ENCODE measurements at places on chromosomes 7 and 10.

DNA sequence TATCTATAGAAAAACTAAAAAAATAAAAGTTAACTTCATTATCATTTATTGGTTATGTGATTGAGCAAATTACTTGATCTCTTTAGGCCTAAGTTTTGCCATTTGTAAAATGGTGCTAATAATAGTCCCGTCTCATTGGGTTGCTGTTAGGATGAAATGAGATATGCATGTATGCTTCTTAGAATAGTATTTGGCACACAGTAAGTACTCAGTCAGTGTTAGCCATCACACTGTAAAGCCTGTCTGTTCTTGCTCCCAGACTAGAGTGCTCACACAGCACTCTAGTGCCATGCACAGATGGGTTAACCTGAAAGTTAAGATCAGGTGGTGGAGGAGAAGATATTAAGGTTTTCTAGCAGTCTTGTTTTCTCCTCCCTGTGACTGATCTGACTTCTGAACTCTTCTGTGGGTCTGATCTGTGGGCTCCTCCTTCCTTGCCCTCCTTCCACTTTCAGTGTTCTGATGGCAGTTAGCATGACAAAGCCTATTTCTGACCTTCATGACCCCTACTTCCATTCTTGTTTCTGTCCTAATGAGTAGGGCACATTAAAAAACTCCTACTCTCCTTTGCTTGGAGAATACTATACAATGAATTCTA lies 167.5 kb downstream of the RNLS start:
- no peak for DNase-seq

DNA sequence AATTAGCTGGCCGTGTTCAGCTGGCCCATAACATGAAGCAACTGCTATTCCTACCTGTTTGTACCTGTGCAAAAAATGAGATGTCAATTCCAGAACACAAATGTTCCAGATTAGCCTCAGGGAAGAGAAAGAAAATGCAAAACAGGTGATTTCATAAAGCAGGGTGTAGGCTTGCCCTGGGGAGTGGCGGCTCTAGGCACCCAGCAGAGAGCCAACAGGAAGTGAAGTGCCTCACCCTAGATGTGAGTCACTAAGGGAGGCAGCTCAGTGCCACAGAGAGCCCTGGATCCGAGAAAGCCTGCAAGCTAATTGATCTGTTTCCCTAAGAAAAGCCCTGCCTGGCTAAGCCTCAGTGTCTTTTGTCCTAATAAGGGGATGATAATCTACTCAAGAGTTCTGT lies 240.0 kb downstream of the ARHGAP21 start:
- no peak for DNase-seq

DNA sequence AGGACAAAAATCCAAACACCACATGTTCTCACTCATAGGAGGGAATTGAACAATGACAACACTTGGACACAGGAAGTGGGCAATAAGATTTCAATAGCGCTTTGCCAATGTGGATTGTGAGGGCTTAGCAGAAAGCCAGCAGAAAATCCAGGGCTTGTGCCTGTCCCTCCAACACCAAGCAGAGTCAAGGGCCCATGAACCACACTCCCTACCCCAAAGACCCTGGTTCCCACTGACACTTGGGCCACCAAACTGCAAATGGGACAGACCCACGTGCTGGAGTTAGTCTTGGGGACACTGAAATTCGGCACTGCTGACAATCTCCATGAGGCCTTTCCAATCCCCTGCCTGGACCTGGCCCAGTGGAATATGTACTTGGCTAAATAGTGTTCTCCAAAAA lies 67.0 kb downstream of the GRID1 start:
- no peak for DNase-seq

- no peak for DNase-seq
These were observed 26.0 kb upstream of the ITGA8 start for GRCh38 chr10:15745751-15746150.

DNA sequence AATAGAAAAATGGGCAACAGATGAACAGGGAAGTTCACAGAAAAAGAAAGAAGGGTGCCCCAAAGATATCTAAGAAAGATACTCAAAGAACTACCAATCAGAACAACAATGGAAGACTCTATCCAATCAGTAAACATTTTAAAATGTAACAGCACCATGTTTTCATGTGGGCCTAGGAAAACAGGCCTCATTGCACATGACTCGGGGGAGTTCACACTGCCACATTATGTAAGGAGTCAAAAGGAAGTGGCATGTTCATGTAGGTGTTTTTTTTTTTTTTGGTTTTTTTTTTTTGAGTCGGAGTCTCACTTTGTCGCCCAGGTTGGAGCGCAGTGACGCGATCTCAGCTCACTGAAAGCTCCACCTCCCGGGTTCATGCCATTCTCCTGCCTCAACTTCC lies 132.2 kb downstream of the USP6NL start:
- DNase-seq, result no peak

DNA sequence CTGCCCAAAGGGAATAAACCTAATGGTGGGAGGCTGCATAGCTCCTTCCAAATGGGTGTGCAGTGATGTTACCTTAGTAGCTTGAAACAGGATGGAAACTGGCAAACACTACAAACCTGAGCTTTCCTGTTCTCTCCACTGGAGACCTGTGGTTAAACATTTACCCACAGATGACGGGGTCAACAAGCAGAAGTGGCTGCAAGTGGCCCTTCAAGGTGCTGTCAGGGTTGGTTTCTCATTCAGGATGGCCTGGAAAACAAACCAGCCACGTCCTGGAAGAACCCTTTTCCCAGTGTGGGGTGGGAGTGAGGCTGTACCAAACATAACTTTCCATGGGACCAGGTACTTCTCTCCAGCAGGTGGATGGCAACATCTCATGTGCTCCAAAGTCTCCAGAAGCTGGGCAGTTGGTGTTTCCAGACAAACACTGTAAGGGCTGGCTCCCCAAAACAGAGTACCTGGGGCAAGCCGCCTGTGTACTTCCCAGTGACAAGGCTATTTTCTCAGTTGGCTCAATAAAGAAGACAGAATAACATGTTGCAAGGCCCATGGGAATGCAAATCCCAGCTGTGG lies 67.5 kb downstream of the DNAJB9 start:
- no peak for DNase-seq

GRCh38 chr10:31625566-31625965 lies 303.1 kb downstream of the ARHGAP12 start:
- no peak for DNase-seq

GRCh38 chr10:34670081-34670480 lies 145.0 kb downstream of the PARD3 start:
- no peak for DNase-seq

GRCh38 chr7:94401428-94401814 lies 6.7 kb downstream of the COL1A2 start:
- DNase-seq, result no peak

DNA sequence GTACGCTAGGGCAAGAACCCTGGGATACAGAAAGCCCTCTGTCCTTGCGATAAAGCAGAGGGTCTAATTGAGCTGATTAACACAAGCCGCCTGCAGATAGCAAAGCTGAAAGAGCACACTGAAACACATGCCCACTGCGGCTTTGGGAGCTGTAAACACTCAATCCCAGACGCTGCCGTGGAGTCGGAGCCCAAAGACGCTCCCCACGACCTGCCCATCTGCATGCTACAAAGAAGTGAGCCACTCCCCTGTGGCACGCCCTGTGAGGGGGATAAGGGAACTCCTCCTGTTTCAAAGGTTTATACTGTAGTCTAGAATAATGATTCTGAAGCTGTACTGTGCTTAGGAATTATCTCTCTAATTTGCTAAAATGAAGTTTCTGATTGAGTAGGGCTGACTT lies 985.6 kb upstream of the GHITM start:
- no peak for DNase-seq

GRCh38 chr10:74194545-74194944 lies 43.5 kb downstream of the ADK start:
- DNase-seq, result no peak

DNA sequence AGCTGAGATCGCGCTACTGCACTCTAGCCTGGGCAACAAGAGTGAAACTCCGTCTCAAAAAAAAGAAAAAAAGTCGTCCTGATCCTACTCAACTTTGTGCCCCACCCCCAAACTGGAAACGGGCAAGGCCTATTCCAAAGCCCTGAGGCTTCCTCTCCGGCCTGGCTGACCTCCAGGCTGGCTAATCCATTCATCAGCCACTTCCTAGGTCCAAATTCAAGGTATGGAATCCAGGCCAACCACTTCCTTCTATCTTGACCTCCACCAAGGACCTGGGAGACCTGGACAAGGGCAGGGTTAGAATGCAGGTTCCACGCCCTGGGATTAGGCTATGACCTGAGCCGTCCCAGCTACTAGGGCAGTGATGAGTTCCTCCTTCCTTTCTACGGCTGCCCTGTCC lies 20.4 kb upstream of the EIF4H start:
- DNase-seq, result no peak

- no peak for DNase-seq
These were observed 371.6 kb downstream of the RPS24 start for GRCh38 chr10:78405231-78405630.

DNA sequence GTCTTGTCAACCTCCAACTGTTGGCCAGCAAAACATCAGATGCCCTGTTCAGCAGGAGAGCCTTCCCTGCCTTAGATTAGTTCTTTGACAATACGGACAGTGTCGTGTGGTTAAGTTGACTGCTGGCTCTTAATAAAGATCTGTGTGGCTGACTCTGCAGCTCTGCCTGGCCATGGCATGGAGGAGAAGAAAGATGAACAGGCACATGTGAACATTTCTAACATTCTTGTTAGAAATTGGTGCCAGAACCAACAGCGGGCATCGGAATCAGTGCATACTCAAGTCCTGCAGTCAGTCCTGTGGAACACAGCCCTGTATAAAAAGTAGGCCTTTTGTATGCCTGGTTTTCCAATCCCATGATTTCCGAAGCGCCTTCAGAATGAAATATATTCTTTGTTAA lies 455.6 kb downstream of the POM121L12 start:
- DNase-seq, result no peak

DNA sequence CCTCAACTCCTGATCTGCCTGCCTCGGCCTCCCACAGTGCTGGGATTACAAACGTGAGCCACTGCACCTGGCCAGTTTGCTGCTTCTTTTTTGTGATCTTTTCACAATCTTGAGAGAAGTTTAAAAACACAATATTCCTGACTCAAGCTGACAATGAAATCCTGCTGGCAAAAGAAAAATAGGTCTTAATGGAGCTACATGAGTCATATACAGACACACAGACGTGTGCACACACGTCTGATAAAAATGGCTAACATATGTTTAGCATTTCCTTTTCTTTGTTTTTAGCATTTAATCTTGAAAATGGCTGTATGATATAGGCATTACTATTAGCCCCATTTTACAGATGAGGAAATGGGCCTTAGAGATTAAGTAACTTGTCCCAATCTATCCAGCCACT lies 29.4 kb upstream of the RAB18 start:
- no peak for DNase-seq

- DNase-seq, result no peak
These were observed 213.4 kb upstream of the CDC14C start for GRCh38 chr7:48710995-48711394.

- DNase-seq, result no peak
These were observed 8.8 kb downstream of the CRPPA start for GRCh38 chr7:16412274-16413254.

- no peak for DNase-seq
These were observed 93.8 kb downstream of the PTPRE start for GRCh38 chr10:128000471-128001362.

GRCh38 chr10:122178655-122179054 lies 92.4 kb upstream of the BTBD16 start:
- DNase-seq, result no peak

DNA sequence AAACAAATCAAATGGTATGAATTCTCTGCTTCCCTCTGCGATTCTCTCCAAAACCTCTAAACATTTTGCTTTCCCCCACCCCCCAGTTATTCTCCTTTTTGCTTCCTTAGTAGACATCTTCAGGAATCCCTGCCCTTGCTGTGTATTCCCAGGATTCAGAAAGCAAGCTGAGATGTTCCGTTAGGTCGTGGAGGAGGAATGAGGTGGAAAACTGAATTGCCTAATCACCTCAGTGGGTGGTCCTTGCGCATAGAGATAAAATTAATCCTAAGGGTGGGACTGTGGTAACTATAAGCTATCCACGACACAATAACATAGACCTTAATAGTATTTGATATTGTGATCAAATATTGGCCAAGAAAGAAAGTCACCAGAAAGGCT lies 49.1 kb upstream of the SEMA3C start:
- DNase-seq, result no peak

DNA sequence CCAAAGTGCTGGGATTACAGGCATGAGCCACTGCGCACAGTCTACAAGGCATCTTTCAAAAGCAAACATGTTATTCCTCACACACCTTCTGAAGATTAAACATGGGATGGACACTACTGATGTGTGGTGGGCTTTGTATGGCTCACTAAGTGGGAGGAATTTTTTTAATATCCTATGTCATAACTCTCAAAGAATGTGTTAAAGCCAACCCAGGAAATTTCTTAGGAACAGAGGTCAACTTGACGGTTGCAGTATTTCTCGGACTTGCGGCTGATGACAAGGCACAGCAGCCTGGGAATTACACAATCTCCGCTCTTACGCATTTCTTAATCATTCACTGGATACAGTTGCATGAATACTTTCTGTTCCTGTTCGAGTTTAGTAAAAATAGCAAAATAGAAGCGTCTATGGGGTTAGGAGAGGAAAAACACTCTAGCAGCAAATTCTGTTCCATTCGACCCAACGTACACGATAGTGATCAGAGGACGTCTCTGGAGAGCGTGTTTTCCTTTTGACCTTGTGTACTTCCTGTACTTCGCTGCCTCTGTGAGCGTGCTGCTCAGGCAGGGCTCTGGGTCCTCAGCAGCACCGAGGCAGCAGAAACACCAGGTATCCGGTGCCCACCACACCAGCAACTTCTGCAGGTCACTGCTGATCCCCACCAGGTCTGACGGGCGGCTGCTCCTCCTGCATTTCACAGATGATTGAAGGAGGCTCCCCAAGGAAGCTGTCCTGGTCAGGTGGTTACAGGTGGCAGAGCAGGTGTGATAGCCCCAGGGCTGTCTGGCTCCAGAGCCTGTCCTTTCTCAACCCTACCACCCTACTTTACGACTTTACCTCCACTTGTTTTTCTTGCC lies 26.4 kb upstream of the SRGN start:
- DNase-seq, result no peak

DNA sequence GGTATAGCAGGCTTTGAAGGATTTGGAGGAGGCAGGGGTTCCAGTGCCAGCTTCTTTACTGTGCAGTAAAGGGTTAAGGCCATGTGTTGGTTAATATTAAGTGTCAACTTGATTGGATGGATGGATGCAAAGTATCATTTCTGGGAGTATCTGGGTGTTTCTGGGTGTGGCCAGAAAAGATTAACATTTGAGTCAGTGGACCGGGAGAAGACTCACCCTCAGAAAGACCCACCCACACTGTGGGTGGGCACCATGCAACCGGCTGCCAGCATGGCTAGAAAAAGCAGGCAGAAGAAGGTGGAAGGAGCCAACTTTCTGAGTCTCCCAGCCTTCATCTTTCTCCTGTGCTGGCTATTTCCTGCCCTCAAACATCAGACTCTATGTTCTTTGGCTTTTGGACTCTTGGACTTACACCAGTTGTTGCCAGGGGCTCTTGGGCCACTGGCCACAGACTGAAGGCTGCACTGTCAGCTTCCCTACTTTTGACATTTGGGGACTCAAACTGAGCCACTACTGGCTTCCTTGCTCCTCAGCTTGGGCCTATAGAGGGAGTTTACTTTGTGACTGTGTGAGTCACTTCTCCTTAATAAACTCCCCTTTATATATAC lies 6.8 kb upstream of the TRUB1 start:
- DNase-seq, result no peak

- DNase-seq, result no peak
These were observed 1183.4 kb upstream of the AUTS2 start for GRCh38 chr7:68414631-68415425.

GRCh38 chr7:107684947-107685463 lies 24.4 kb downstream of the SLC26A4 start:
- DNase-seq, result no peak

All from WTC11 (cell line).